ENCODE measurements at places on chromosomes 6 and 20.

DNA sequence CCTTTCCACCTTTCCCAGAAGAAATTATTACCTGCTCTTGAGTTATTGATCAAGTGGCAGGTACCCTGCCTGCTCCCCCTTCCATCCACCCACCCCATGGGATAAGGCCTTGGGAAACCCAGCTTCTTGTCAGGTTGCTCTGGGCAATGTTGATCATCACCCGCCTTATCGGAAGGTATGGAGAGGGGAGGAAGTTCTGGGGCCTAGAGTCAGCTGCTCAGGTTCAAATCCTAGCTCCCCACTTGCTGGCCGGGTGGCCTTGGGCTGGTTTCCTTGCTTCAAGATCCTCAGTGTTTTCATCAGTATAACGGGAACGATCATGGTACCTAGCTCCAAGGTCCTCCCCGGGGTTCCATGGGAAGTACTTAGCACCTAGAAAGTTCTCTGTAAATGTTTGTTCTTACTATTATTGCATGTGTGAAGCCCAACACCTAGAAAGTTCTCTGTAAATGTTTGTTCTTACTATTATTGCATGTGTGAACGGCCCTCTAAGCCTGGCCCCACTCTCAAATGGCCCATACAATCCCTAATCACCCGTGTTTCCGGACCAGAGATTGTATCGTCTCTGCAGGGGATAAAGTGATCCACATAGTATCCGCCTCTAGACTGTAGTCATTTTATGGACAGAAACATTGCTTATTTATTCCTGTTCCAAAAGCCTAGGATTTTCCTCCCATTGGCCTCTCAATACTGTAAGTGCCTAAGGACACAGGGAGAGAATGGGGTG is 1.1 kb upstream of the PREX1 start:
- no peak for DNase-seq

- no peak for DNase-seq
Observed at GRCh38 chr6:71383476-71383875, 94.9 kb downstream of the OGFRL1 start.

GRCh38 chr6:164133095-164133494 is 718.6 kb downstream of the QKI start:
- no peak for DNase-seq

GRCh38 chr6:169830876-169831275 is 79.5 kb downstream of the ERMARD start:
- no peak for DNase-seq

GRCh38 chr20:62666736-62667529 is 24.6 kb downstream of the SLCO4A1 start:
- no peak for DNase-seq

DNA sequence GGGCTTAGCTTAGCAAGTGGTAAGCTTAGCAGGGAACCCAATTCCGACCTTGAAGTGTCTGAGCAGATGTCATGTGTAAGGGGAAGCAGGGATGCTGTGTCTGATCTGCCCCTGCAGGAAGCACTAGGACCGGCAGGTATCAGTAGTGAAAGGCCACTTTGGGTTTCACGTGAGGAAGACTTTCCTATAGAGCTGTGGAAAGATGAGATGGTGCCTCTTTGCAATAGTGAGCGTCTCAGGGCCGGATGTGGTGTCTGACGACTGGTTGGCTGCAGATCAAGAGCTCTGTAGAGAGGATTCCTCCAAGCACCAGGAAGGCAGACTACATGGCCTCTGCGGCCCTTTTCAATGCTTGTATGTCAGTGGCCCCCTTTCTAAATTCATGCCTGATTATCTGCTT is 98.3 kb downstream of the TIAM2 start:
- DNase-seq, result no peak

- no peak for DNase-seq
Observed at GRCh38 chr20:18904192-18904591, 90.6 kb downstream of the SCP2D1 start.

DNA sequence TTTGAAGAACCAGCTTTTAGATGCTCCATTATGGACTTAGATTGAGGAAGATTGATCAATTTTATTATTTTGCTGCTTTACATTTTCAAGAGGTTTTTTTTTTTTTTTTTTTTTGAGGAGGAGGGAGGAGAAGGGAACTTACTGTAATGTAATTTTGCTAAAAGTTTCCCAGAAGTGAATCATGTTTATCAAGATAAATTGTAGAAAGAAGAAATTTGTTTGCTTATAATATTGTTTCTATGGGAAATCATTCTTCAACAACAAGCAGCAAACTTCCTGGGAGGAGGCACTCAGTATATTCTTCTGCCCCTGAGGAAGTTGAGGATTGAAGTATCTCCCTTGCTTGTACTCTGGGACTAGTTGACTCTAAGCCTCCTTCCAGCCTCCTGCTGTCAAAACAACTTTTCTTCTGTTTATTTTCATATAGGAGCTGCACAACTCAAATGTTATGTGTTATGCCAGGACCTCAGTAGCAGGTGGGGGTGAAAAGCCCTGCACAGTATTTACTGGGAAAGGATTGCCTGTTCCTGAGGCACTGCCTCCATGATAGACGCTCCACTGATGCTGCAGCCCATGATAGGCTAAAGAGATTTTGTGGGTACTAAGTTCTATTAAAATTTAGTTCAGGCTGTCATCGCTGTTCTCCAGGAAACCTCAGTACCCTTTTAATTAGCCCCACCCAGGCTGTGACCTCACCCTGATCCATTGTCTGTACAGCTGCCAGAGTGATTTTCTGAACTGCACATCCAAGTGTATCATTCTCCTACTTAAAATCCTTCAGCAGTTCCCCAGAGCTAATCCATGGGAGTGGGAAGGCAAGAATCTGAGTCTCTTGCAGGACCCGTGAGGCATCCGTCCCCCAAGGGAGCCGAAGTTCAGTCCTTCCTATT is 51.9 kb downstream of the CARMIL1 start:
- DNase-seq, result no peak

DNA sequence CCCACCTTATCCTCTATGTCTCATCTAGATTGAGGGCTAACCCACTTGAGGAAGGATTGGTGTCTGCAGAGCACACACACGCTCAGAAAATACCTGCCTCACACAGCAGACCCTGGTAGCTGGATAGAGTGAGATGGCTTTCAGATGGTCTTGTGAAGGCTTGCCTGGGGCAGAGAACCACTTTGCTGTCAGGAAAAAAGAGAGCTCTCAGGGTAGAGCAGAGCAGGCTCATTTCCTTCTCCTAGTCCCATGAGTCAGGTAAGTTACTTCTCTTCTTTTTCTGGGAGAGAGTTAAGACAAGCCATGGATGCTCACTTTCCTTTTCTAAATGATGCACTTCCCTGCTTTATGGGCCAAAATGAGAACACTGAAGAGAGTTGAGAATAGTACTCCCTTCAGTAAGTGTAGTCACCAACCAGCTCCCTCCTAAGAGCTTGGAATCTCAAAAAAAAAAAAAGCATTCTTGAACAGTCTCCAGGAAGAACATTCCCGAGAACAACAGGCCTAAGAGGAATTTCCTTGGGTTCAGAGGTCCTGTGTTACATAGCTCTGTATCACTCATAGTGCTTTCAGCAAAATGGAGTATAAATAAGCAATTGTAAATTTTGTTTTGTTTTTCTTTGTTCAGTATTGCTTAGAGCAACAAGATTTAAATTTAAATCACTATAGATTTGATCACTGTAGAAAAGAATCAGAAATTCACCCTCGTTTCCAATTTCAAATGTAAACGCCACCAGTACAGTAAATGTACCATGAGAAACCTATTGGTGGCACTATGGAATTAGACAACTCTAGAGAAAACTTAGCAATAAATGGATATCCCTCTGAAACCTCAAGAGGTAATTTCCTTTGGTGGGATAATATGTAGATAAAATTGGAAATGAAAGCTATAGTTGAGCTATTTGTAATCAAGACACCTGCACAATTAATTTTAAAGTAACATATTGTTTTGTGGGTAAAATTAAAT is 530.3 kb downstream of the RFPL4B start:
- no peak for DNase-seq

GRCh38 chr6:26126394-26127235 is 39.4 kb downstream of the HFE start:
- no peak for DNase-seq

DNA sequence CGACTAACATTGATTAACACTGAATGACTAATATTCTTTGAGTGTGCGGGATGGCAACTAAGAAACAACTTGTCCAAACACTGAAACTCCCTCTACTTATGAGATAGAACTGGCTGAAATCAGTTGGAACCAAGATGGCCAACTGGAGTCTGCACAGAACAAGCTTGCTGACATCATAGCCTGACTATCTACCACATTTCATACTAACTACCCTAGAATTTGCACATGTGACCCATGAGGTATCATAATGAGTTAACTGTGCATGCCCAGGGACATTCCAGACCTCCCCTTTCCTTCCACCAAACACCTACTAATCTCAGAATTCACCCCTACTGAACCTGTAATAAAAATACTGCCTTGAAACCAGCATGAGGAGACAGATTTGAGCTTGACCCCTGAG is 43.2 kb downstream of the PHIP start:
- no peak for DNase-seq
